ENCODE measurements at places on chromosomes 4 and X.

DNA sequence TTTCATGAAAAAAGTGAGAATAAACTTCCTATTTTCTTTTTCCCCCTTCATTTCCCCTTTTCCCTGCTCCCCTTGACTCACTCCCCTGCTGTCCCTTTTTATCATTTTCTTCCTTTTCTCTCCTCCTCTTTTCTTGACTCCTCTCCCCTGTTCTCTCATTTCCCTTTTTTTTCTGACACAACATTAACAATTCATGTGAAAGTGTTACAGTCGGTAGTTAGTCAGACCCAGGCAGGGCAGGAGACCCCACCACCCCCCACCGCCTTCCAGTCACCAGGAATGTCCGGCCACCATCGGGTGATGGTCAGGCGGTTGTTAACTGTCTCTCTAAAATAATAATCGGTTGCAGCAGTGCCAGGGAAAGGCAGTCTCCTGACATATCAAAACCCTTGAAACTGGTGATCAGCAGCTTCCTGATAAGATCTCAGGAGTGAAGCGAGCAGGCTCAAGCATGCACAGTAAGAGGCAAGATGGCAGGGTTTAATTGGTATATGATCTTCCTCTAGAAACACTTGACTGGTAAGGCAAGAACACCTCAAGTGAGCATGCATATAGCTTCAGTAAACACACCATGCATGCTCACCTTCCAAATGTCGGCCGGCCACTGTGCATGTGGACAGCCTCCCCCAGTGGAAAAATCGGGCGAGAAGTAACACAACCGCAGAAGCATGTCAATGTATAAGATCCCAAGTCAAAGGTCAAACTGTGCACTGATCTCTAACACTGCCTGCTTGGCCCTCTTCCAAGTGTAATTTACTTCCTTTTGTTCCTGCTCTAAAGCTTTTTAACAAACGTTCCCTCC lies 191.4 kb downstream of the NDST4 start:
- no peak for DNase-seq

DNA sequence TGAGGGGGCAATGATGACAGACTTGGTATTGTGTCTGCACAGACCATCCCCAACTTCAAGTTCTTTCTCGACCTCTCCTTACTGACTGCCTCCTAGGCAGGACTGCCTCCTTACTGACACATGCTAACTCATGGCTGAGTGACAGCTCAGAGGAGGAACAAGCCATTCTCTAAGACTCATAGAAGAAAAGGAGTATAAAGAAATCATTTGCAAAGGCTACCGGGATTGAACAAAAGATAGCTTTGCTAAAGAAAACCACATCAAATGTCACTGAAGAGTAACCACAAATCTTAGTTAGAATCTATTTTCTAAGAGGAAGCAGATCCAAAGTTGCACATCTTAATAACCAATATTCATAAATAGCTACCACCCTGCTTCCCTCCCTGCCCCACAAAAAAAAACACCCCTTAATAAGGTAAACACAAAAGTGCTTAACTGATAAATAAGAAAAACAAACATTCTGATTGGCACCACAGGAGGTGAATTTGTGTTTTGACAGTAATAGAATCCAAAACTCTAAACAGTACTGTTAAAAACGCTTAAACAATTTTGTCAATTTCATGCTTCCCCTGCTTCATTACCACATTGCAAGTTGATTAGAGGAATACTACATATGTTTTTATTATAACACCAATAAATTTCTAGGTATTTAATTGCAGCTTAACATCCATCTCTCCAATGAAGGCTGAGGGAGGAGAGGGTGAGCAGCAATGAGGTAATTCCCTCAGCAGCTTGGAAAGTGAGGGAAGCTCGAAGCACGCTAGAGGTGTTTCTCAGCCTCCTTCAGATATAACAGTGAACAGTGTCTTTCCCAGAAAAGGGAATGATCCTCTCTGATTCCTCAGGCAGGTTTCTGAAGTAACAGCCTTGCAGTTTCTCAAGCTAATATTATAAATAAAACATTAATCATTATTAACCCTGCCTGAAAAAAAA lies 160.0 kb downstream of the HNRNPD start:
- DNase-seq: no peak

DNA sequence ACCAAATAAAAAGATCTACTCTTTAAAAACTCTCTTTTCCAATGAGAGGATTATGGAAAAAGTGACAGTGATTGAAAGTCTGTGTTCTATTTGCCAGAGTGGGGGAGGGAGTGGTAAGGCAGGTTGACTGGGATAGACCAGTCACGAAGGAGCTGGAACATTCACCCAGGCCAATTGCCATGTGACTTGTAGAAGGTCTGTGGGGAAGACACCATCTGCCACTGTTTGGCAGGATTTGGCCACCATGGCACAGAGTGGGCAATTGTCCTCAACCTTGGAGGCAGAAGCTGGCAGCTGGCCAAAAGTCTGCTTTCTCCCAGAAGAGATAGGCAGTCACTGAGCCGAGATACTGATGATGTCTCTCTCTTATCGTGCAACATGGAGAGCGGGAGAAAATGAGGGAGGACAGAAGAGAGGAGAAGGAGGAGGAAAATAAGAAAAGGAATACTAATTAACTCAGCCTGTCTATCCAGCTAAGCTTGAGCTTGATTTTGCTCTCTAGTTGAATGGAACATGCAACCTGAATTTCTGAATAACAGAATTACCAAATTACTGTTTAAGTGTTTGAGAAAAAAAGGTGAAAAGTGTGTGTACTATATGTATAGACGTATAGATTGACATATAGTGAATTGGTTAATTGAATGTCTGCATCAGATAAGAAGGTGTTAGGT lies 267.1 kb downstream of the ARHGAP24 start:
- no peak for DNase-seq

DNA sequence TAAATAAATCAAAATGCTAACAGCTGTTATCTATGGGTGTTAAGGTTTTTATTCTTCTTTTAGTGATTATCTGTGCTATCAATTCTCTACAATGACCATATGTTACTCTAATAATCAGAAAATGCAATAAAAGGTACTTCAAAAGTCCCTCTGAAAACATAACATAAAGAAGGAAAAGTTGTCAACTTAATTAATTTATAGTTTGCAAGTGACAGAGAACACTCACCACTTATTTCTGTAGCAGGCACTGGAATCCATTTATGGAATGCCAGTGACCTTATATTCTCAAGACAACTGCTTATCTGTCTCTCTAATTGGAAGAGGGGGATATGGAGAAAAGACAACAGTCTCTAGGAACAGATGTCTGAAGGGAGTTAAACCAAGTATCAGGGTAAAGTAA lies 25.6 kb upstream of the PLS3 start:
- no peak for DNase-seq

- DNase-seq: no peak
Observed at GRCh38 chr4:165009493-165010227, 22.1 kb upstream of the TRIM60 start.

DNA sequence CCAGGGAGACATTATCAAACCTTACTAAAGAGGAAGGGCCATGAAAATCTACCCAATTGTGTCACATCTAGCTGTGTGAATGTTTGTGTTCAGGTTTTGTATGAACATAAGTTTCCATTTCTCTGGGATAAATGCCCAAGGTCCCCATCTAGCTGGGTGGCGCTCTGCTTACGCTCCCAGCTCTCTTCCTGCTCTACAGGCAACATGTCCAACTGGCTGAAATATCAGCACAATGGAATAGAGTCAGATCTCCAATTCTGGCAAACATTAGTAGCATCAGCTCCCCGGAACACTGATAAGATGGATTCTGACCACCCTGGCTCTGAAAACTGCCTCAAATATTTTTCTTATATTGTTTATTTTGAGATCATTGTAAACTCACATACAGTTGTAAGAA lies 74.8 kb downstream of the IRF2 start:
- DNase-seq: no peak

DNA sequence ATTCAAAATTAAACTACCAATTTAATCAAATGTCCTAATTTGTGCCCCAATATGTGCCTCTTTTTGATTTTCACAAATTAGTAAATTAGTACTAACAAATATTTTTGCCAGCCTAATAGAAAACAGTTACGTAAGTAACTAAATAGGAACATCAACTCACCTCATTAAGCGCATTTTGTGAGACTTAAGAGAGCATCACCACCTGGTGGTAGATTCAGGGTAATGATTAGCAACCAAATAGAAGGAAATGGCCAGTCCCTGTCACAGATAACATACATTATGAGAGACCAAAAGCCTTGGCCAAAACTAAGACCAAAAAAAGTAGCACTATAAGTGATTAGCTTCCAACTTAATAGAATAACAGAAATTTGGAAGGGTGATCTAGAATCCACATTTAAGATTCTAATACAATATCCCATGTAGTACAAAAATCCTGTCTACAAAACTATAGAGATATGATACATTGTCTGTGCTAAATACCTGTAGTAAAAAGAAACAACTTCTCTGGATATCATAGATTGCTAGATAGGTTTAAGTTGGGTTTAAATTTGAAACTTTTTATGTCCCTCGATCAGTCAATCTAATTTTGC lies 46.7 kb downstream of the C4orf46 start:
- no peak for DNase-seq

GRCh38 chr4:104416725-104417356 lies 77.9 kb downstream of the CXXC4 start:
- DNase-seq: no peak

Data from activated T-helper 1 cell treated with anti-CD3 and anti-CD28 coated beads, Interleukin-2, amount 50 U/mL, for 16 hours (primary cell).